ENCODE measurements at places on chromosomes 13 and 19.

- DNase-seq, result no peak
These were observed 113.7 kb downstream of the OLFM4 start for GRCh38 chr13:53142306-53142705.

DNA sequence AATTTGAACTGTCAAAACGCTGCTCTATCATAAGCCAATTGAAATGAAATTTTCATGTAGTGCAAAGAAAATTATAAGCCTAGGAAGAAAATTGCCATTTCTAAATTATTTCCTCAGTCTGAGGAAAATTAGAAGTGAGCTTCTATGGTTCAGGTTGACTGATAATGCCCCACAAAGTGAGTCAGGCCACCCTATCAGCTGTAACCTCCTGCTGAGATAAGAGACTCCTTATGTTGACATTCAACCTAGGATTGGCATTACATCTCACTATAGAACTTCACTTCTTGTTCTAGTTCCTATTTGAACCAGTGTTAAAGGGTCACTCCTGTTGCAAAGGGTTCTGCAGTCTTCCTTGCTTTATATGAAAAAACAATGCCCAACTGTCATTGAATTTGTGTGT, 32.6 kb upstream of the RFC3 start:
- DNase-seq, result no peak

DNA sequence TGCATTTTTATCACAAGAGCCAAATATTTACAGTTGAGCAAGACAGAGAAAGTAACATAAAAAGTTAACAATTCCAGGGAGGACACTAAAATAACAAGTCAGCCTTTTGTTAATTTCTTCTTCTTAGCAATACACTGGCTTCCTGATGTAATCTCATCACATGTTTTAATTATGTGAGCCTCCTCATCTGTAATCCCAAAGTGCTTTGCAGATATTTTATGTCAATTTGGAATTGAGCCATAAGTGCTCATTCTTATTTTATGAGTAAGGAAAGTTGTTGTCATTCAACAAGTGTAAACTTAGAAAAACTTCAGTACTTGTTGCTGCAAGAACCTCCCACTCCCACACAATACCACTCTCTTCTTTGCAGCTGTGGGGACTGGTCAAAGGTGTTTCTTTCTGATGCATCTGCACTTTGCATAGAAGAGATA, 223.6 kb downstream of the GPC6 start:
- DNase-seq, result no peak

- DNase-seq, result peak; percentile 60
These were observed 57.3 kb downstream of the CEBPG start for GRCh38 chr19:33430674-33431277.

DNA sequence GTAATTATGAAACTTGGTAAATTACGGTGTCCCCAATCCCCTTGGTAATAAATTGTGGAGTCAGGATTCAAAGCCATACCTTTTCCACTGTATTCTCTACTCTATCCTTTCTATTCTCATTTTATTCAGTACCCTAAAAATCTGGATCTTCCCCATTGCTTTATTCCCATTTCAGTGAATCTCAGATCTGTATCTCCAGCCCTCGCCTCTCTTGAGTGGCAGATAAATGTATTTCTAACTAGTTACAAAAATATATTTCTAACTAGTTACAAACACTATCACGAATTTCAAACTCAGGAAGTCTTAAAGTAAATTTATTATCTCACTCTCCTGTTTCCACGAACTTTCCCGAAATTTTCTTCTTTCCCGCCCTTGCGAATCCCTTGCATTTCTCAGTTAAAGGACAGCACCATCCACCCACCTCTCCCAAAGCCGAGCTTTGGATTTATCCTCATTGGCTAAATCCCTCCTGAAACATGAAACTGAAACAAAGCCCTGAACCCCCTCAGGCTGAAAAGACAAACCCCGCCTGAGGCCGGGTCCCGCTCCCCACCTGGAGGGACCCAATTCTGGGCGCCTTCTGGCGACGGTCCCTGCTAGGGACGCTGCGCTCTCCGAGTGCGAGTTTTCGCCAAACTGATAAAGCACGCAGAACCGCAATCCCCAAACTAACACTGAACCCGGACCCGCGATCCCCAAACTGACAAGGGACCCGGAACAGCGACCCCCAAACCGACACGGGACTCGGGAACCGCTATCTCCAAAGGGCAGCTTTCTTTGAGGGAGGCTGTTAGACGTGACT, 164.3 kb upstream of the PABPC3 start:
- no peak for DNase-seq

DNA sequence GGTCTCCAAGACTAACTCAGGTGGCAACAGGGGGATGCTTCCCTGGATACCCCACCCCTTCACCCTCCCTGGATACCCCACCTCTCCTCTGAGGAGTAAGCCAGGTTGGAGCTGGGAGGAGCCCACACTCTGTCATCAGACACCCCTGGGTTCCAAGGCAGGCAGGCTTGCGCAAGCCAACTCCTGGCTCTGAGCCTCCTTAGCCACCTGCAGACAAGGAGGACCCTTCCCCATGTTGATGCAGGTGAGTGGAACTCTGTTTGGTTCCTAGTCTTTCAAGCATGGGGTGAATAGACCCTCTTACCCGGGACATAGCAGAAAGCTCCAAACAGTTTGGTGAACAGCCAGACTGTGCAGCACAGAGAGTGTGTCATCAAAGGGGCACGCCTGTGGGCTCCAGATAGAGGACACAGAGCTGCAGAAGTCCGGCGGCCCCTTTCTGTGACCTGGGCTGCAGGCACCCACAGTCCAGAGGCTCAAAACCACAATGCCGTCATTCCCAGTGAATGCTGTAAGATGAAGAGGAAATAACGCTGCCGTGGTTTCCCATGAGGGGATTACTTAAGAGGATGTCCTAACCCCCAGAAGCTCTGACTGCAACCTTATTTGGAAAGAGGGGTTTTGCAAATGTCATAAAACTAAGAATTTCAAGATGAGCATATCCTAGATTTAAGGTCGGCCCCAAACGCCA, 12.1 kb upstream of the HAS1 start:
- no peak for DNase-seq

- DNase-seq, result no peak
These were observed 16.9 kb downstream of the CAPN12 start for GRCh38 chr19:38727306-38727867.

DNA sequence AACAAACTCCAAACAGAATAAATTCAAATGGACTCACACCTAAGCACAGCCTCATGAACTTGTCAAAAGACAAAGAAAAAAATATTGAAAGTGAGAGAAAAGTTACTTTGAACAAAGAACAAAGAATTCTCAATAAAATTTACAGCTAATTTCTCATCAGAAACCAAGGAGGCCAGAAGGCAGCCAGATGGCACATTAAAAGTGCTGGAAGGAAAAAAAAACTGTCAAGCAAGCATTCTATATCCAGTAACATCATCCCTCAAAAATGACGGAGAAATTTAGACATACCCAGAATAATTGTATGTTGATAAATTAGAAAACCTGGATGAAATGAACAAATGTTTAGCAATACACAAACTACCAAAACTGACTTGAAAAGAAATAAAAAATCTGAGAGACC, 129.8 kb upstream of the UQCRFS1 start:
- no peak for DNase-seq

DNA sequence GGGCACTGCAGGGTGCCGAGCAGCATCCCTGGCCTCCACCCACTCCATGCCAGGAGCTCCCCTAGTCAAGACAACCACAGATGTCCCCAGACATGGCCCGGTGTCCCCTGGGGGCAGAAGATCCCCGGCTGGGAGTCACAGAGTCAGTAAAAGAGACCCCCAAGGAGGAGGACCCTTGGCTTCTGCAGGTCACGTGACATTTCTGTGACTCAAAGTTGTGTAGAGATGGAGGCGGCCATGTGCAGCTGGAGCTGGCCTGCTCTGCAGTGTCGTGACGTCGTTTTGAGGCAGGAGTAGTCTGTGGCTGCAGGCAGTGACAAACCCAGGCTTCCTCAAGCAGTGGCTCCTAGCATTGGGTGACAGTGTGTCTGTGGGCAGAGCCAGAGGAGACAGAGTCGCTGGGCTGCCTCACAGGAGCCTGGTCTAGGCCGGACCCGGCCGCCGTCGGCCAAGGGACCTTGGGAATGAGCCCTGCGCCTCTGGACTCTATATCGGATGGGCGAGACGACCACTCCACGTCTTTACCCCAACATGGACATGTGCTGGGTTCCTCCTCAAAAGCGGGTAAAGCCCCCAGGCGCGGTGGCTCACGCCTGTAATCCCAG, 7.7 kb upstream of the DIRAS1 start:
- no peak for DNase-seq

DNA sequence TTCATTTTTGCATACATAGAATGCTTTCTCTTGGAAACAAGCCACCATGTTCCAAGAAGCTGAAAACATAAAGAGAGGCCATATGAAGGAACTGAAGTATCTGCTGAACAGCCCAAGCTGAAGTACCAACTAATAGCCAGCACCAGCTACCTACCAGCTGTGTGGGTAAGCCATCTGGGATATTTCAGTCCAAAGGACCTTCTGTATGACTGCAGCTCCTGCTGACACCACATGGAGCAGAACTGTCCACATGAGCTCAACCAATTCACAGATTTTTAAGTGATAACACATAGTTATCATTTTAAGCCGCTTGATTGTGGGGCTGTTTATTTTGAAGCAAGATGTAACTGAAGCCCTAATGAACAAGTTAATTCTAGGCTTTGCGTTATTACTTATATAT, 621.1 kb upstream of the KLHL1 start:
- DNase-seq, result no peak

DNA sequence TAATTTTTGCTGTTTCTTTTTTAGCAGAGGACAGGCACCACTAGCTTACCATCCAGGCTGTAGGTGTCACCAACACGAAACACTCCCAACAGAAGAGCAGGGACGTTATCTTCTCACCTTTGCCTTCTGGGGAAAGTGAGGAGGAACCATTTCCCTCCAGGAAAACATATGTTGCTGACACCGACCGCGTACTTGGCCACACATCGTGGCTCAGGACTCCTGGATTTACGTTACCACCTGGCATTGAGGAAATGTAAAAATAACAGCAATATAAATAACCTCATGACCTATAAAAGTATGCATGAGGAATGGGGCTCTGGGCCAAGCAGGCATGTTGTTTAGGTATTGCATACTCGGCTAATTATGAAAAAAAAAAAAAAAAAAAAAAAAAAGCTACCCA, 525.1 kb downstream of the MYO16 start:
- DNase-seq, result no peak

DNA sequence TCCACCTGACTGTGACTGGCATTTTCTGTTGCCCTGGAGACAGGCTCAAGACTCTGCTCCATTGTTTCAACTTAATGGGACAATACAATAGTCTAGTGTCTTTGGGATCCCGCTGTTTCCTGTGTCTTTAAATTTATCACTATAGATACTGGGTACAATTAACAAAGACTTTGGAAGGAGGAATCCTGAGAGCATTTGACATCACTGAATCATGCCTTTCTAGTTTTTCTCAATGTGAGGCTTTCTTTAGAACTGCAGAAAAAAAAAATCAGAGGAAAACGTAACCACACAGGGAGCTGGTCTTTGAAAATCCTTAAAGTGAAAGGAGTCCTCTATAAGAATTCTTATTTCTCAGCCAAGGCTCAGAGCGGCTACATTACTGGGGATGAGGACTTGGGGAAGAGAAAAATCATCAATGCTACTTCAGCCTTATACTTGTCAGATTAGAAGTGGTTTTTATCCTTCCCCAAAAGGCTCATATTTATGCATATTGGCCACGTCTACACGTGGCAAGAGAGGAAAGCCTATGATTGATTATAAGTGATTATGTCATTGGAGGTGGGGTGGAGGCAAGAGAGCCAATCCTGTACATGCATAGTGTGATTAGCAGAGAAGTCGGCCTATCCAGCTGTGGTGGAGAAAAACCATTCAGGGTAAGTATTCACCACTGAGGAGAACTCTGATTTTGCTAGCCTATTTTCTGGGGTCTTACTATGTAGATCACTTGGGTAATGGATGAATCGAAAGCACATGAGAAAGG, 34.4 kb upstream of the UBL3 start:
- DNase-seq, result no peak

DNA sequence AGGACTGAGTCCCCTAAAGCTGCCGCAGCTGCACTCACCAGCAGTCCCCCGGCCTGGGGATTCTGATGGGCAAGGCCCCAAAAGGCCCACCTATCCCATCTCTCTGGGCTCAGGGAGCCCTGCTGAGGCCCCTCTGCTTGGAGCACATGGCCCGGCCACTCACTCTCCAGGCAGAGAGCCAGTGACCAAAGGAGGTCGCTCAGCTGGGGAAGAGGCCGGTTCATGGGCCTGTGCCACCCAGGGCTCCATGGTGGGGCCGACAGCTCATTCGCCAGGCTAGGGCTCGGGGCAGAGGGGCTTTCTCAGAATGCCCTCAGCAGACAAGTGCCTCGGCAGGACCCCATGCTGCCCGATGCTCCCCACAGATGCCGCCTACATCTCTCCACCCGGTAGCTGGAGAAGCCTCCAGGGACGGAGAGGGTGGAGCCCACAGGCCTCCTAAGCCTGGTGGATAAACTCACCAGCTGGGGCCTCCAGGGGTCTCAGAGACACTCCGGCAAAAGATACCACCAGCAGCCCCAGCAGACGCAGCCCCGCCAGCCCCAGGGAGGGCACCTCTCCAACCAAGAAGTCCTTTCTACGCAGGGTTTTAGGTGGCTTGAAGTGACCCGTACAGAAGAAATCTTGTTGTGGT, 54.4 kb downstream of the MLLT1 start:
- DNase-seq, result no peak

GRCh38 chr13:95156208-95156607, 145.0 kb downstream of the ABCC4 start:
- no peak for DNase-seq

- DNase-seq, result no peak
These were observed 53.1 kb downstream of the ZNF254 start for GRCh38 chr19:24140099-24140498.

GRCh38 chr19:47633517-47633916, 24.6 kb downstream of the BICRA start:
- no peak for DNase-seq

DNA sequence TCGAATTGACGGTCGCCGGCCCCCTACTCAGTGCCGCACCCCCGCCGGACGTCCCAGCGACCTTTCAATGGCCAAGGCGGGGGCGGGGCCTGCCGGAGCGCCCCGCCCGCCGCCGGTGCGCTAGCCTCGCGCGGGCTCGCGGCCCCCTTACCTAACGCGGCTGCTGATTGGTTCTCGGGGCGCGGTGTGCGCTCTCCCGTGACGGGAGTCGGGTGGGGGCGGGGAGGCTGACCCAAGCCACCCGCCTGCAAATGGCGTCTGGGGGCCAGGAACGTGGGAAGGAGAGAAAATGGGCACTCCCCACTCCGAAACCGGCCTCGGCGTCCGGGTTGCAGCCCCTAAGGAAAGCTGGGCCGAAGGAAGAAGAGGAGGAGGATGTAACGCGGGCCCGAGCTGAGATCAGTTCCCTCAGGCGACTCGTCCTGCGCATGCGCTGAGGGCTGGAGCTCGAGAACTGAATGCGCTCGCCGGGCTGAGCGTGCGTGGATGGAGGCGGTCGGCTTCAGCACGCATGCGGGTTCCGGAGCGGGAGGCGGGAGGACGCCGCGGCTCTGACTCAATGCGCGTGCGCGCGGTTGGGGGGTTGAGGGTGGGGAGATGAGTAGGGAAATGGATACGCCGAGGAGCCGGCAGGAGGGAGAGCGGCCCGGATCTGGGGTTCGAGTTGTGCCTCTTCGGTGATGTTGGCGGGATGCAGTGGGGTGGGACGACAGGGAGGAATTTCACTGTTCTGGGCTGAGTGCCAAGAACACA, at the start of gene SMG9:
Gene SMG9, minus strand, starts transcription at position 460 of the 753 bp plus-strand sequence. CDS start 4,221 bp downstream, outside the sequence.
- DNase-seq, result peak; percentile 98

GRCh38 chr19:28878862-28879566, 333.9 kb downstream of the UQCRFS1 start:
- DNase-seq, result peak; percentile 60
